ENCODE measurements at places on chromosomes 2 and 18. TPM values are rescaled to one million over a fixed set of nuclear protein-coding genes. Genes with fewer than 3 reads are reported as not detected.

The STAT4 gene
- total RNA-seq: 0.59 TPM

- no peak for DNase-seq
These were observed 1.1 kb upstream of the DUSP2 start for GRCh38 chr2:96146153-96146880.

The LBH gene
- total RNA-seq: 6.4 TPM

GRCh38 chr2:119219873-119220272, 3.8 kb upstream of the STEAP3 start:
- no peak for DNase-seq

- no peak for DNase-seq
These were observed 130.2 kb upstream of the ID2 start for GRCh38 chr2:8551622-8552074.

Measured in RPMI7951 (cell line).